Effector CD4-positive, alpha-beta T cell (primary cell): ENCODE measurements at places on chromosomes 1 and 21.

- no peak for DNase-seq
Observed at GRCh38 chr1:225767634-225768540, 9.7 kb upstream of the SRP9 start.

- no peak for DNase-seq
Observed at GRCh38 chr1:22259551-22260282, 116.8 kb upstream of the WNT4 start.

- no peak for DNase-seq
Observed at GRCh38 chr1:1872329-1872994, 18.4 kb downstream of the GNB1 start.

- no peak for DNase-seq
Observed at GRCh38 chr1:59497616-59498015, 200.7 kb downstream of the FGGY start.

DNA sequence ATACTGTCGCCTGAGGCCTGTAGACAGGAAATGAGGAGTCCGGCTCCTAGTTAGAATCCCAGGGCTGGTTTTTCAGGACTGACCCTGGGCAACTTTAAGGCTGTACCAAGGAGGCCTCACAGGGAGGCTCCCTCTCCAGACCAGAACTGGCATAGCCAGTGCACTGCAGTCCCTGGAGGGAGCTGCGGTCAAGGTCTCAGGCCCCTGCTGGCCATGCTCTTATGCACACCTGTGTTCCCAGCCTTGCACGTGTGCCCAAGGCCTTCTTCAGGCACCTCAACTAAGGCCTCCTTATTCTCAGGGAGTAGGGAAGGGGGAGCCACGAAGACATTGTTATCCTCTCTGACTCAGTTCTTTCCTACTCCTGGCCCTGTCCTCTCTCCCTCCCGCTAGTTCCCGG is 22.0 kb upstream of the IFNAR1 start:
- DNase-seq = no peak

DNA sequence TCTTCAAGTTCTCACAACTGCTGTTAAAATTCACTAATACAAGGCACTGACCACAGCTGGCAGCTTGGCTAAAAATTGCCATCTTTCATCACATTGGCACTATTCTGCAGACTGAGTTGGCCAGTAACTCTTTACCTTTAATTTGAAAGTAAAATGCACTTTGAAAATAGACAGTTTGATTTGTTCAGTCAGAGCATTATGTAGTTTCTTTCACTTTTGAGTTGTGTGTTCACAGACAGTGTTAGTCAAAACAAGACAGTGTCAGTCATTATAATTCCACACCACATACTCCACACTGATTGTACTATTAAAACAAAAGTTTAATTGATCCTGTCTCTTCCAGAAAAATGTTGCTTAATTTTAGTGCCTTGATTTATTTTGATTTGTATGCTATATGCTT is 160.7 kb downstream of the SDCCAG8 start:
- DNase-seq = no peak

GRCh38 chr21:32096411-32096810 is 182.4 kb downstream of the MIS18A start:
- no peak for DNase-seq

DNA sequence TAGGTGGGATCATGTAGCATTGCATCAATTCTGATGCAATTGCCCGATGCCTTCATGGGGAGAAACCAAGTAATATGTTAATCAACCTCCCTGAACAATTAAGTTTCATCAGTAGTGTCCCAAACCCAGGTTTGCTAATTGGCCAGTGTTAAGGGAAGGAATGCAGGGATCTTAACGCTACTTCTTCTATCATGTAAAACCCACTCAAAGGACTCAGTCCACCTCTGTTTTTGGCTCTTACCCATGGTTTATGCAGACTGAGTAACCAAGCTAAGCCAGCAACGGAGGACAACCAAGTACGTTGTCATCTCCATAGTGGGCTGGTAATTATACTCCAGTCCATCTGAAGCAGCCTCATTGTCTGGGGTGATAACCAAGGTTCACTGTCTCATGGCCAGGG is 203.0 kb upstream of the FMN2 start:
- DNase-seq = no peak

- DNase-seq = no peak
Observed at GRCh38 chr1:187842406-187843165, 1013.8 kb downstream of the PLA2G4A start.

GRCh38 chr1:57033222-57034001 is 67.6 kb upstream of the C8B start:
- no peak for DNase-seq

- no peak for DNase-seq
Observed at GRCh38 chr1:230515451-230516145, 89.5 kb upstream of the PGBD5 start.

GRCh38 chr1:228383773-228384172 is 22.9 kb downstream of the TRIM11 start:
- DNase-seq = no peak

GRCh38 chr1:7000720-7001119 is 215.5 kb downstream of the CAMTA1 start:
- no peak for DNase-seq

DNA sequence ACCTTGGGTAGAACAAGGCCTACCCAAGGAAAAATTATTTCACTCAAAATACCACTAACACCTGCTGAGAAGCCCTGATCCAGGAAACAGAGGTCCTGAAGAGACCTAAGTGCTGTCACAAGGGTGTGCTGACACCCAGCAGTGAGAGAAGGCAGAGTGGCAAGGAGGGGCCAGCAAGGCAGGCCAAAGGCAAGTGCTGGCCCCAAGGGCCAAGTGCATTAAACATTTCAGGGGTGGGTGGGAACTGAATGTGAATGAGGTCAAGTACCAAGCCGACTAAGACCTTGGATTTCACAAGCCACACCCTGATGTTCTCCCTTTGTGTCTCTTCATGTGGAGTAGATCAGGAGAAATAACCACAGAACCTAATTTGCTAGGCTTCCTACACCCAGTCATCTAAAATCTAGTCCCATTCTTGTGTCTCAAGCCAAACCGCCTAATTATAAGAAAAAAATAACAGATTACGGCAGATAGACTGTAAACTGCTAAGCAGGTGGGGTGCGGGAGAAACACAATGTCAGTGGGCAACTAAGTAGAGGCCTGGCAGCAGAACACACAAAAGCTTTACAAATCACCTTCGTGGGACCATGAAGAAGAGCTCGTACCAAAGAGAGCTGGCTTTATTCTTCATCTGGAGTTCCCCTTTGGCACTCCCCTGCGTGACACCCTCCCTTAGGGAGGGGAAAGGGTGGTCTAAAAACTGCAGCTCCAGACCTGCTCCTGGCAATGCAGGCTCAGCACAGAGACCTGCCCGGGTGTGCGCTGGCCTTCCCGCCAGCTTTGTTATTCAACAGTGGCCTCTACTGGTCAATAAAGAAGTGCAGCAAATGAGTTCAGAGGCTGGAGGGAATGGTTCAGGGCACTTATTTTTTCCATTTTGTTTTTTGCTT is 8.7 kb downstream of the UBE2G2 start:
- peak; percentile 38 for DNase-seq

GRCh38 chr1:35769188-35769758 is 505 bp downstream of the CLSPN start:
- peak; percentile 72 for DNase-seq

- no peak for DNase-seq
Observed at GRCh38 chr1:44408632-44409602, 3.9 kb downstream of the RNF220 start.

DNA sequence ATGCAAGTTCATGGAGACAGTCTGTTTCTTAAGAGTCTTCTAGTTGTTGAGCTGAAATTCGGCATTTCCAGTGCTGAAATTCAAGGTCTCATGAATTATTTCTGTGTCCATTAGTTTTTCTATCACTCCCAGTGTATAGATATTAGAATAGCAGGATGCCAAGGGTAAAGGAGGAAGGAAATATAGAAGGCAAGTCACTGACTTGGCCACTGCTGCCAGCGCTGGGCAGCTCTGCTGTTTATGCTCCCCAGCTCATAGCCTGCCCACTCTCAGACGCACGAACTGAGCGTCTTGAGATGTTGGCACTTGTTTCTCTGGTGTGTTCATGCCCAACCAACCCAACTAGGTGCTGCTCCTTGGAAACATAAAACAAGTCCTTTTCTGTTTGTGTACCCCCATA is 110.1 kb downstream of the SLC45A1 start:
- DNase-seq = no peak

- no peak for DNase-seq
Observed at GRCh38 chr1:180571060-180571831, 12.5 kb downstream of the OVAAL start.

GRCh38 chr21:25360593-25360992 is 246.7 kb downstream of the MRPL39 start:
- DNase-seq = no peak

DNA sequence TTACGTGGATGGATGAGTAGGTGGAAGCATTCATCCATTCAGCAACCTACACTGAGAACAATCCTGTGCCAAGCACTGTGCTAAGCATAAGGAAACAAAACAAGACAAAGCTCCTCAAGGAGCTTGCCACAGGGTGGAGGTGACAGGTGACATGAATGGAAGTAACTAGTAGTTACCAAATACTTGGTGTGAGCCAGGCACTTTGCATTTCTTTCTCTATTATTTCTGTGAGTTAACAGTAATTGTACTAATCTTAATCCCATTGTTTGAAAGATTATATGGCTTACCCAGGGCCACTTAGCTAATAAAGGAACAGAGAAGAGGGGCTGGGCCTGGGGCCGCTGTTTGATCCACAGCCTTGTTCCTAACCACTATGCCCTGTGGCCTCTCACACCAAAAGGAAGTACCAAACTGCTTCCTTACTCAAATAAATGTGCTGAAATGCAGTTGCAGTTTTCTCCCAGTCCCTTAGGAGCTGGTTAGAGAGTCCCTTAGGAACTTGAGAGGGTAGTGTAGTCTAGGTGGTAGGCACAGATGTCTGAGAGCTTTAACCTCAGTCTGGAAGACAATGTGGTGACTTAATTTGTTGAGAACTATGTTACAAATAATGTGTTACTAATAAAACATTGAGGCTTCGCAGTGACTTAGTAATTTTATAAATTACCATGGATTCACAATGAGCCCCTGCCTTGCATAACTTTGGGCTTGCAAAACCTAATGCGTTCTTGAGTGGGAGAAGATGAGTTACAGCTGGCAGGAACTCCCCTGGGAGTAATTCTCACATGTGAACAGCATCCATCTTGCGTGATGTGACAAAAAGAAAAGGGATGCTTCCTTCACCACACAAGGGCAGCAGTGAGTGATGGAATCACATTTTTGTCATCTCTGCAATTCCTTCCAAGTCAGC is 69.8 kb downstream of the MPZL1 start:
- DNase-seq = no peak

DNA sequence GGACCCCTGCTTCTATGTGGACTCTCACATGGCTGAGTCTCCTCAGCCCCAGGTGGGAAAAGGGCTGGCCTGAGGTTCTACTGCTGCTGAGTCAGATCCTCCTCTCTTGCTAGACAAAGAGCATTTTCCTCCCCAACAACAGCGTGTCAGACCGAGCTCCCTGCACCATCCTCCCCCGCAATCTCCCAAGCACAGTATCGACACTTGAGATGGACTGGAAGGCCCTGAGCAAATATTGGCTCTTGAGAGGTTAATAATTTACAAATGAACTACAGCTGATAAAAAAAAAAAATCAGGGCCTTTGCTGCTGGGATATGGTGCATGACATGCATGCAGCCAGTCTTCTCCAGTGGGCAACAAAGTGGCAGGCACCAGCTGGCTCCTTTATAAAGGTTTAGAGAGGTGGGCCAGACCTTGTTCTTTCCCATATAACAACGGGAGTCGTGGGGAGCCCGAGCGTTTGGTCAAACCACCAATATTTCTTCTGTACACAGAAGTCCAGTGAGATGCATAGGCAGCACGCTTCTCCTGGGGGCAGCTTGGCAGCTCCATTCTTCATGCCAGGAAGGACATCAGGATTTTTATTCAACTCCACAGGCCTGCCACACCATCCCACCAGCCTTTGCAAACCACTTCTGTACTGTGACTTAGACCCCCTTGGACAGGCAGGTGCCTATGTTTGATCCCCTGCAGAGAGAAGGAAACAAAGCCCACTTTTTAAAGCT is 55.4 kb upstream of the CAMK1G start:
- no peak for DNase-seq

GRCh38 chr1:65825741-65826140 is 33.0 kb downstream of the PDE4B start:
- DNase-seq = no peak

DNA sequence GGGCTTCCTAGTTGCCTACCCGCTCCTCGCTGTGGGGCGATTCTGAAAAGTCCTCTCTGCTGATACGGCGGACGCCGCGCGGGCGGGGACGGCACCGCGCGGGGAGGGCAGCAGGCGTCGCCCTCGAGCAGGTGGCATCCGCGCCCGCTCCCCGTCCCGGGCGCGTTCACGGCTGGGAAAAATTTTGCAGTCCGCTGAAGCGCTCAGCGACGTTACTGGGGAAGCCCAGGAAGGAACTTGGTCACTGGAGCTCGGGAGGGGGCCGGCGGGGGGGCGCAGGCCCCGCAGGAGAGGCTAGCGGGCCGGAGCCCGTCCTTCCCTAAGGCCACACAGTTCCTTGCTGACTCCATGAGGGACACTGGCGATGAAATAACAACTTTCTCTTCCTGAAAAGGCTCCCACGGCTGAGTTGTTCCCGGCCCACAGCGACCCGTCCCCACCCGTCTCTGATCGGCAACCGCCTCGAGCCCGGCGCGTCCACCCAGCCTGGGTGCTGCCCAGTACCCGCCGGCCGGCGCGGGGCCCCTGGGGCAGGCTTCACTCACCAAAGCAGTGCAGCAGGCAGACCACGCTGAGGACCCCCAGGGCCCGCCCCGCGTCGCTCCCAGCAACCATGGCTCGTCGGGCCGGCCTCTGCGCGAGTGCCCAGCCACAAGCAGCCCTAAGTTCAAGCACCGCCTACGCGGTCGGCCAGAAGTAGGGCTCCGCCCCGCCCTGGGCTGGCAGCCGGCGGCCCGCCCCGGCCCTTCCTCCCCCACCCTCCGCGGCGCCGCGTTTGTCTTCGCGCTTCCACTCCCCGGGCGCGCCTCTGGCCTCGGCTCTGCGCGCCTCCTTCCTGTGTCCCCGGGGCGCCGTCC is at the start of gene CD58:
Gene CD58 (minus strand): TSS at position 669 of the 857 bp plus-strand sequence. CDS start 54 bp downstream, at position 615.
- peak; percentile 66 for DNase-seq

GRCh38 chr1:32144033-32144432 is 35.4 kb upstream of the TXLNA start:
- no peak for DNase-seq

DNA sequence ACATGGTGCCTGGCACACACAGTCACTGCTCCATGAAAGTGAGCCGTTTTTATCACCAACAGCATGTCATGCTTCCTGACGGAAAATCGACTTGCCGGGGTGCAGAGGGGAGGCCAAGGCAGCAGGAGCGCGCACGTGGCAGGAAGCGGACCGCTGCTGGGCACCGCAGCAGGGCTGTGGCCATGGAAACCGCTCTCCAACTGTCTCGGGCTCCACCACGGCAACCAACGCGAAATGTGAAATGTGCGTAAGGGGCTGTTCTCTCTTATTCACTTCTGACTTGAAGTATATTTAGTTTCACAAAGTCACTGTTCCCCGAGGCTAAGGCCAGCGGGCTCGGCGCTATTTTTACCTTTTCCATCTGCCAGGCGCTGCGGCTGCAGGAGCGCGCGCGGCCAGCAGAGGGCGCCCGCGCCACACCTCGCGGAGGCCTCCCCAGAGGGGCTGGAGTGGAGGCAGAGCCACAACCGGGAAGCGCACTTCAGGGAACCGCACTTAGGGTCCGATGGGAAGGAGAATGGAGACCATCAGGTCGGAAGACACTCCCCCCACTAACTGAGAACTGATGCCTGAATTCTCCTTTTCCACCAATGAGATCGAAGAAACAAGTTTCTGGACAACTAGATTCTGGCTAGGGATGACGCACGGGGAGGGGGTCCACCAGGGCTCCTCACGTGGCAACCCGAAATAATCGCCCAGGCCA is 19.7 kb downstream of the RCC2 start:
- peak; percentile 66 for DNase-seq
